Left ventricle myocardium inferior (tissue), 1 donor: ENCODE measurements at places on chromosomes 16 and 17. TPM values are rescaled to one million over a fixed set of nuclear protein-coding genes. Genes with fewer than 3 reads are reported as not detected.

- peaks cover 64% of the 10 kb centered on the region for H3K36me3 ChIP-seq
- H3K4me1 ChIP-seq: peaks cover 18% of the 10 kb centered on the region
- H3K27ac ChIP-seq: no peak overlapping the region
- H3K27me3 ChIP-seq: no peaks in the 10 kb centered on the region
Observed at GRCh38 chr17:7894226-7894625, 5.6 kb downstream of the CHD3 start.

GRCh38 chr16:87051526-87052320 is 265.5 kb downstream of the C16orf95 start:
- H3K4me3 ChIP-seq: no peak overlapping the region
- no peaks in the 10 kb centered on the region for H3K36me3 ChIP-seq
- no peak overlapping the region for H3K27ac ChIP-seq
- DNase-seq: no peak
- peaks cover 31% of the 10 kb centered on the region for H3K27me3 ChIP-seq
- no peaks in the 10 kb centered on the region for H3K4me1 ChIP-seq

- peak within 1 kb of the TSS; percentile 69 for H3K4me3 ChIP-seq
- no peaks in the 10 kb centered on the region for H3K27me3 ChIP-seq
- peak; percentile 63 for DNase-seq
- peak within 1 kb of the TSS; percentile 96 for H3K27ac ChIP-seq
- no peaks in the 10 kb centered on the region for H3K36me3 ChIP-seq
- peaks cover 74% of the 10 kb centered on the region for H3K4me1 ChIP-seq
Observed at GRCh38 chr17:50165867-50166517, at the start of gene SGCA. TSS of gene SGCA (plus strand) at chr17:50166005. CDS start at chr17:50166041, 36 bp downstream.

DNA sequence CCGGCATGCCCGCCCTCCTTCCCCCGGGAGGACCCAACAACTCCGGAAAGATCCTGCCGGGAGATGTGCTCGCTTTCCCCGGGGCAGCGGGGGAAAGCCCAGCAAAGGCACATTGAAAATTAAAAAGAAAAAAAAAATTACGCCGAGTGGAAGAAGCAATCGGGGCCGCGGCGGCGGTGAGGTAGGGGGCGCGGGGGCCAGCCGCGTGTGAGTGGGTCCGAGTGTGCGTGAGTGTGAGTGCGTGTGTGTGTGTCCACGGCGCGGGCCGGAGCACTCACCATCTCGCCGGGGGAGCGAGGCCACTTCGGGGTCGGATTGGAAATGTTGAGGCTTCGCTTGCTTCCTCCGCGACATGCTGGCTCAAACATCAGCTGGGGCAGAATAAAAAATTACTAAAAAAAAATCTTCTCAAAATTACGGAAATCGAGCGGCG is at the start of gene SALL1:
TSS of gene SALL1 (minus strand) at position 383 of the 433 bp plus-strand sequence. CDS start at position 354, 29 bp downstream.
- H3K36me3 ChIP-seq: no peaks in the 10 kb centered on the region
- no peak within 1 kb of the TSS for H3K27ac ChIP-seq
- H3K4me3 ChIP-seq: peak within 1 kb of the TSS; percentile 66
- no peak for DNase-seq
- peaks cover 99% of the 10 kb centered on the region for H3K27me3 ChIP-seq
- H3K4me1 ChIP-seq: peaks cover 53% of the 10 kb centered on the region

DNA sequence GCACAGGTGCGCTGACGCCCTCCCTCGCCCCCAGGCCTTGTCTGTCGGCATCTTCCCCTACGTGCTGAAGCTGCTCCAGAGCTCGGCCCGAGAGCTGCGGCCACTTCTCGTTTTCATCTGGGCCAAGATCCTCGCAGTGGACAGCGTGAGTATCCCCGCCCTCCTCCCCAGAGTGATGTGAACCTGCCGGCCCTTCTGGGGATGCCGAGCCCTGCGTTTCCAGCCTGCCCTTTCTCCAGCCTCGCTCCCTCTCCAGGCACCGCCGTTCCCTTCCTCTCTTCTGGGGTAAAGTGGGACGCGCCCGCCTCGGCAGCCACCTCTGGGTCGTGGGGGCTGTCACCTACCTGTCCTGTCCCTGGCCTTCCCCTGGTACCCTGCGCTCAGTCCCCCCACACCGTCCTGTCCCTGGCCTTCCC is 133.9 kb upstream of the CHMP6 start:
- no peak for DNase-seq
- H3K4me1 ChIP-seq: peaks cover 22% of the 10 kb centered on the region
- H3K27ac ChIP-seq: no peak overlapping the region
- peaks cover 19% of the 10 kb centered on the region for H3K36me3 ChIP-seq
- no peaks in the 10 kb centered on the region for H3K27me3 ChIP-seq
- no peak overlapping the region for H3K4me3 ChIP-seq

- H3K36me3 ChIP-seq: no peaks in the 10 kb centered on the region
- peaks cover 84% of the 10 kb centered on the region for H3K27me3 ChIP-seq
- H3K27ac ChIP-seq: no peak overlapping the region
Observed at GRCh38 chr17:38619937-38620550, 14.3 kb upstream of the SRCIN1 start.

UBALD1 gene
- 24.7 TPM for total RNA-seq

CLDN6 gene
- not detected for total RNA-seq

DNA sequence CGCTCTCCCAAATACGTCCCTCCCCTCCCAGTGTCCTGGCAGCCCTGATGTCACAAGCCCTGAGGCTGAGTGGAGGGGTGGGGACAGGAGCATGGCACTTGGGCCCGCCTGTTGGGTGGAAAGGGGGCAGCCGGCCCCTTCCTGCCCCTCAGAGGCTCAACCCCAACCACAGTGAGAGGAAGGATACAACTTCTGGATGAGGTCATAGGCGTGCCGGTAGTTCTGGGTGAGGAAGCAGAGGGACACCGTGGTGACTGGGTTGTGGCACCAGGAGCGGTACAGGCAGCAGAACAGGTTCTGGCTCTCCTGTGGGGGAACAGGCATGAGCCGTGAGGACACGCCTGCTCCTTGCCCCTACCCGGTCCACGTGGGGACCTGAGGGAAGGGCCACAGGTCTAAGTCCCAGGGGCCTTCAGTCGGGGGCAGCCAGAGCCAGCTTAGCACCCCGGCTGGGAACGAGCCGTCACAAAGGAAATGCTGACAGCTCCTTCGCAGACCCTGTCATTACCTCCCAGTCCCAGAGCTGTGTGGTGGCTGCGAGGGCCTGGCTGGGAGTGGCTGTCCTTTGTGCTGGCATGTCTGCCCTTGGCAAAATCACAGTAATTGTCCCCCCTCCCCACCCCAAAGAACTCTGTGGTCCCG is 11.2 kb upstream of the MTSS2 start:
- H3K4me1 ChIP-seq: peaks cover 100% of the 10 kb centered on the region
- H3K27me3 ChIP-seq: no peaks in the 10 kb centered on the region
- no peak for DNase-seq
- no peaks in the 10 kb centered on the region for H3K36me3 ChIP-seq

GRCh38 chr17:72461757-72462156 is 340.9 kb downstream of the SOX9 start:
- H3K4me1 ChIP-seq: no peaks in the 10 kb centered on the region
- no peaks in the 10 kb centered on the region for H3K36me3 ChIP-seq
- peaks cover 55% of the 10 kb centered on the region for H3K27me3 ChIP-seq
- no peak overlapping the region for H3K4me3 ChIP-seq

DNA sequence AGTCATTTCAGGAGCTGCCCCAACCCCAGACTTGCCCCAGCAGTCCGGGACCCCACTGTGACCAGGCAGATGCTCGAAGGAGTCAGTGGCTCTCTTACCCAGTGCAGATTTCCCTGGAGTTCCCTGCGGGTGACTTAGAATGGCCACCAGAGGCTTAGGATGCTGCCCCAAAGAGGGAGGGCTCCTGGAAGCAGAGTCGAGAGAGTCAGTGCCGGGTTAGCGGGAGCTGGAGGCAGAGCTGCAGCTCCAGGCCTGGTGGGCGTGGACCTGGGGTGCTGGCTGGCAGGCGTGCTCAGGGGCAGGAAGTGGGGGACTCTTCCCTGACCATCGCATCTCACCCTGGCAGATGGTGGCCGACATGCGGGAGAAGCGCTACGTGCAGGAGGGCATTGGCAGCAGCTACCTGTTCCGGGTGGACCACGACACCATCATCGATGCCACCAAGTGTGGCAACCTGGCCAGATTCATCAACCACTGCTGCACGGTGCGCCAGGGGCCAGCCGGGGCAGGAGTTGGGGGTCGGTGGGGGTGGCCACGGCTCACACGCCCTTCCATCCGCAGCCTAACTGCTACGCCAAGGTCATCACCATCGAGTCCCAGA is 1.6 kb upstream of the HSD3B7 start:
- no peak overlapping the region for H3K4me3 ChIP-seq
- no peaks in the 10 kb centered on the region for H3K27me3 ChIP-seq
- H3K4me1 ChIP-seq: peaks cover 17% of the 10 kb centered on the region
- peaks cover 51% of the 10 kb centered on the region for H3K36me3 ChIP-seq
- no peak for DNase-seq

- no peak for DNase-seq
- H3K36me3 ChIP-seq: no peaks in the 10 kb centered on the region
- peaks cover 93% of the 10 kb centered on the region for H3K4me1 ChIP-seq
Observed at GRCh38 chr16:67461600-67462278, 19.2 kb downstream of the ATP6V0D1 start.

DNA sequence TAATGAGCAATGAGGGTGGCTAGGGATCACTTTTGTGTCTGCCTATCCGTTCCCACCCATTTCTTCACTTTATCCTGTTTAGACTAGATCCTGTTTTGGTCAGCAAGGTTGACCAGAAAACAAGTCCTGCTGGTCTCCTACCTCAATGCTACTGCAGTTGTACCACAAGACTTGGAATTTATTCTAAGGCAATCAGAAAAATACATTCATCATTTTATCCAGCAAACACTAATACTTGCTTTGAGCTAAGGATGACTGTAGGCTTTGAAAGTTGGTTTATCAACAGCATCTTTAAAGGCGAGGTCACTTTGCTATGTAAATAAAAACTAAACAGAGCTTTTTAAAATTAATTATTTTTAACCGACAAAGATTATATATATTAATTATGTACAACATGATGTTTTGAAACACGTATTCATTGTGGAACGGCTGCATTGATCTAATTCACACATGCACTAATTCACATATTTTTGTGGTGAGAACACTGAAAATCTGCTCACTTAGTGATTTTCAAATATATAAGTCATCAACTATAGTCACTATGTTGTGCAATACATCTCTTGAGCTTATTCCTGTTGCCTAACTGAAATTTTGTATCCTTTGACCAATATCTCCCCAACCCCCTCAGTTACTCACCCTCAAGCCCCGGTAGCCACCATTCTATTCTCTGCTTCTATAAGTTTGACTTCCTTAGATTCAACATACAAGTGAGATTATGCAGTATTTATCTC is 125.9 kb upstream of the HS3ST3A1 start:
- no peaks in the 10 kb centered on the region for H3K36me3 ChIP-seq
- H3K4me1 ChIP-seq: no peaks in the 10 kb centered on the region
- H3K27ac ChIP-seq: no peak overlapping the region

DNA sequence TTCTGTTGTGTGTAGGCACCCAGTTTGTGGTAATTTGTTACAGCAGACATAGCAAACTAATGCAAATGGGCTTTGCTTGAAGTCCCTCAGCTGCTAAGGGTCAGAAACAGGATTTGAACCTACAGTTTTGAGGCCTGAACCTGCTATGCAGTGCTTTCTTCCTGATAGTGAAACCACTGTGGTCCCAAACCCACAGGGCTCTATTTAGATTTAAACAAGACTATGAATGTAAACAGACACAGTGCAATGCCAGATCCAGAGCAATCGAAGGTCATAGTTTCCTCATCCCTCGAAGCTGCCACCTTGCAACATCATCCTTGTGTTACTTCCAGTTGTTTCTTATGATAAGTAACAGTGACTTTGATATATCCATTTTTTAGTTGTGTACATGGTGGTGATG is 630.2 kb downstream of the WWOX start:
- no peaks in the 10 kb centered on the region for H3K27me3 ChIP-seq
- no peaks in the 10 kb centered on the region for H3K36me3 ChIP-seq
- DNase-seq: no peak
- no peak overlapping the region for H3K27ac ChIP-seq

DNA sequence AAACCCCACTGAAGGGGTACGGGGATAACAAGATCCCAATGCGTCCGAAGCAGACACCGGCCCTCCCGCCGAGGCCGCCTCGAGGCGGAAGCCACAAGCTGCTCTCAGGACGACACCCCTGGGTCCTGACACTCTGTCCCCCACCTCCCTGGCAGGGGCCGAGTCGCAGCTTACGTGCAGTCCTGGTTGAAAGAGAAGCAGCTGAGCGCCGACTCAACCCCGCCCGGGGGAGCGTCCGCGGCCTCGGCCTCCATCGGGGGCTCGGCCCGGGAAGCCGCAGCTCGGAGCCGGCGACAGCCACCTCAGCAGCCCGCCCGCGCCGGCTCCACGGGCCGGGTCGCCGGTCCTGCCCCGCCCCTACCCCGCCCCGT is at the start of gene WIPI1:
TSS of gene WIPI1 (minus strand) at position 329 of the 371 bp plus-strand sequence. CDS start at position 254, 75 bp downstream.
- no peak for DNase-seq
- H3K27me3 ChIP-seq: no peaks in the 10 kb centered on the region
- H3K36me3 ChIP-seq: peaks cover 9% of the 10 kb centered on the region
- H3K4me3 ChIP-seq: peak within 1 kb of the TSS; percentile 89
- H3K27ac ChIP-seq: peak within 1 kb of the TSS; percentile 98
- H3K4me1 ChIP-seq: peaks cover 89% of the 10 kb centered on the region

DNA sequence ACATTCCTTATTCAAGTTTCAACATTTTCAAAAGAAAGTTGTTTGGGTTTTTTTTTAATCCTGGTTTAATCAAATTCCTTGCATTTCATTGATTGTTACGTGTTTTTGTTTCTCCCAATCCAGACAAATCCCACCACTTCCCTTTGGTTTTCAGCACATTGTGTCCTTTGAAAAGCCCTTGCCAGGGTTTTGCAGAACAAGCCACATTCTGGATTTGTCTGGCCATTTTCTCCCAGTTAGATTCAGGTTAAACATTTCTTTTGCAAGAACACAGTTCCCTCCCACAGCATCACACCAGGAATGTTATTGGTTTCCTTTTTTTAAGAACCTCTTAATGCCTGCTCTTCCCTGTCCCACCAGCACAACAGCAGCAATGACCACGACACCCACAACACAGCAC is 278.0 kb upstream of the SALL1 start:
- no peak overlapping the region for H3K27ac ChIP-seq
- no peaks in the 10 kb centered on the region for H3K27me3 ChIP-seq
- H3K4me1 ChIP-seq: no peaks in the 10 kb centered on the region
- no peak overlapping the region for H3K4me3 ChIP-seq
- no peaks in the 10 kb centered on the region for H3K36me3 ChIP-seq
